ENCODE measurements at places on chromosomes 7 and 10.

- H3K36me3 ChIP-seq: no peaks in the 10 kb centered on the region
- DNase-seq: no peak
- no peak overlapping the region for H3K27ac ChIP-seq
- H3K27me3 ChIP-seq: peaks cover 7% of the 10 kb centered on the region
Measured at GRCh38 chr10:8174762-8175161, 120.3 kb downstream of the GATA3 start.

DNA sequence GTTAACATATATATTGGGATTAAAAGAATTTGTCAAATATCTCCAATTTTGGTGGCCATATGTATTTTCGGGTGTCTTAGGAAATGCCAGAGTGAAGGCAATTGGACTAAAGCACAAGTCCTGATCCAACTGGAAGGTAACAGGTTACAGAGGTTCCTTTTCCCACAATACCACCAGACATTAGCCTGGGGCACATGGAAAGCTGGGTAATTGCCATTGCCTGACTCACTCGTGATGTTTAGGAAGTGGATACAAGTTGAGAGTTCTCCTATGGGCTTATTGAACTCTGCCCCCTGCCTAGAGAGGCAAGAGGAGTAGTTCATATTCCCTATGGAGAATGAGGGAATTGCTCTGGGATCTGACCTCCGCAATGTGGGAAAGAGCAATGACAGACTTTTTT, 5.7 kb downstream of the DNAH11 start:
- peaks cover 23% of the 10 kb centered on the region for H3K27me3 ChIP-seq
- H3K36me3 ChIP-seq: no peaks in the 10 kb centered on the region
- H3K4me3 ChIP-seq: no peak overlapping the region
- H3K27ac ChIP-seq: no peak overlapping the region
- peaks cover 5% of the 10 kb centered on the region for H3K4me1 ChIP-seq

DNA sequence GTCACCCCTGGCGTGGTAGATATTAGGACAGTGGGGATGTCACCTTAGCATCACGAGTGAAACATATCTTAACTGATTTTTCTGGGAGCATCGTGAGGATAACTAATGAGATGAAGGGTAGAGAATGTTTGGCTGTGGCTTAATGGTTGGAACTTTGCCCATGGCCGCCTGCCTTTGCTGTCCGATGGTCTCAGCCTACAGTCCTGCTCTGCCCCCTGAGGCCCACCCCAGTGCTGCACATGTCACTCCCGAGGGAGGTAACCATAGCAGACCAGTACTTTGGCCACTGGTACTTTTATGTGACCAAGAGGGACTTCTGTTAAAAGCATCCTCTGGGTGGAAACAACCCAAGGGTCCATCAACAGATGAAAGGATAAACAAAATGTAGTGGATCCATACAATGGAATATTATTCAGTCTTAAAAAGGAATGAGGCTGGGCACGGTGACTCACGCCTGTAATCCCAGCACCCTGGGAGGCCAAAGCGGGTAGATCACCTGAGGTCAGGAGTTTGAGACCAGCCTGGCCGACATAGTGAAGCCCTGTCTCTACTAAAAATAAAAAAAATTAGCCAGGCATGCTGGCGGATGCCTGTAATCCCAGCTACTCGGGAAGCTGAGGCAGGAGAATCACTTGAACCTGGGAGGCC, 58.4 kb downstream of the TACR2 start:
- H3K4me1 ChIP-seq: peaks cover 14% of the 10 kb centered on the region
- no peak for DNase-seq
- H3K36me3 ChIP-seq: peaks cover 26% of the 10 kb centered on the region

DNA sequence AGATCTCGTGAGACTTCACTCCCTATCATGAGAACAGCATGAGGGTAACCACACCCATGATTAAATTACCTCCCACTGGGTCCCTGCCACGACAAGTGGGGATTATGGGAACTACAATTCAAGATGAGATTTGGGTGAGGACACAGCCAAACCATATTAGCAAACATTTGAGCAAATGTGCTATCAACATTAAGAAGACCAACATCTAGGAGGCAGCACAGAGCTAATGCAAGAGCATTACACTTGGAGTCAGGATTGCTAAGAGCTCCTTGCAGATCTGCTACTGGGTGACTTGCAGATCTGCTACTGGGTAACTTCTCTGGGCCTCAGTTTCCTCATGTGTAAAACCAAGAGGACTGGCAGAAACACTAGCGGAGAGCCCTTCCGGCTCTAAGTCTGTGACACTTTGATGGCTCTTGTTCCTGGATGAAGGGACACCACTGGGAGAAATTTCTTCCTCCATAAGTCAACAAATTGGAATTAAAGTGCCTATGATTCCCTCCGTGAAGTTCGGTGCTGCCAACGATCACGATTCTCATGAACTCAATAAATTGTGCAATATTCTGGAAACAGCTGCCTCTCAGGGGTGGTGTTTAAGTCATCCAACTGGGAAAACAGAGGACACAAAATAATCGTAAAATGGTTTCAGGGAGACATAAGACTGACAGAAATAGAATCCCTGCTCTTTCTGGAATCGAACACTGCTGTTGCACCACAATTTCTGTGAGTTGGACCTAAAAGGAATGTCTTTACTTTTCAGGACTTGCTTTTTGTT, 115.8 kb upstream of the ITGB1 start:
- DNase-seq: no peak
- no peak overlapping the region for H3K4me3 ChIP-seq
- H3K27me3 ChIP-seq: peaks cover 13% of the 10 kb centered on the region
- H3K4me1 ChIP-seq: no peaks in the 10 kb centered on the region

DNA sequence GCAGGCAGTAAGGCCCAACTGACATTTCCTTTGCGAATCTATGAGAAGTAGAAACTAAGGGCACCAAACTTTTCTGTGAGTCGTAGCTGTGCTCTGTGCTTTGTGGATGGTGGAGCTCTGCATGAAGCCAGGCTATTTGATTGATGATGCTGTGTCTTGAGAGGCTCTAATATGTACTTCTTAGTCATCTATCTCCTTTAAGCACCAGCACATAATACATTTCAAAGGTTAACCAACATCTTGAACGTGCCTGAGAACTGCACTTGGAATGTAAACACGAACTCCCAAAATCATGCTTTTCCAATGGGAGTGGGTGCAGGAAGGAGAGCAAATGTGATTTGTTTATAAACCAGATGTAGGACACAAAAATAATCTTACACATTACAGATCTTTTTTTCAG, 411.6 kb downstream of the PARD3 start:
- no peaks in the 10 kb centered on the region for H3K36me3 ChIP-seq
- DNase-seq: no peak
- no peak overlapping the region for H3K27ac ChIP-seq
- H3K4me1 ChIP-seq: no peaks in the 10 kb centered on the region
- no peaks in the 10 kb centered on the region for H3K27me3 ChIP-seq

DNA sequence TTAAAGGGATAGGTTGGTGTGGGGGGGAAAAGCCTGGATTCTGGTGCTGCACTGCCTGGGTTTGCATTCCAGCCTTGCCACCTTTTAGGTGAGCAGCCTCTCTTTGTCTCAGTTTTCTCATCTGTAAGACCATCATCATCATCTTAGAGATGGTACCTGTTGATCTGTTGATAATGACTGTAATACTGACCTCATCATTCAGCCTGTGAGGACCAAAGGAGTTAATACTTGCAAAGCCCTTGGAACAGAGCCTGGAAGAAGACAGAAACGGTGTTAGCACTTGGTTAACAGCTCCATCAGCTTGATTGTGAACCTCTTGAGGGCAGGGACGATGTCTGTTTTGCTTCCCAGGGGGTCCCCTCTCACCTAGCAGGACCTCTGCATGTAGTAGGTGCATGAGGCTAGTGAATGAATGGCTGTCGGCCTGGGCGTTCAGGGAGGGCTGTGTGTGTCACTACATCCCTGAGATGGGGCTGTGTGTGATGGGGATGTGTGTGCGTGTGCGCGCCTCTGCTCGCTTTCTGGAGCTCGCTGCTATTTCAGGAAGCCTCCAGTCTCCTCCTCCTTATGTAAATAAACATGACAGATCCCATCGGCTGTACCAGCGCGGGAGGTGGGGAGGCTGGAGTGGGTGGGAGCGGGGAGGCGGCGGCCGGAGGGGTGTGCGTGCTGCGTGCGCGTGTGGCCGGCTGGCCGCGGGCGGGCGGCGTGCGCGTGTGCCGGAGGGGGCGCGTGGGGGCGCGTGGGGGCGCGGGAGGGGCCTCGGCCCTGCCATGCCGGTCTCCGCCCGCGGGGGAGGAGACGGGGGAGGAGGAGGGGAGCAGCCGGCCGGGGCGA, 61.2 kb downstream of the NEURL1 start:
- peak overlapping the region; percentile 75 for H3K27ac ChIP-seq
- H3K4me3 ChIP-seq: peak overlapping the region; percentile 68
- H3K36me3 ChIP-seq: no peaks in the 10 kb centered on the region

DNA sequence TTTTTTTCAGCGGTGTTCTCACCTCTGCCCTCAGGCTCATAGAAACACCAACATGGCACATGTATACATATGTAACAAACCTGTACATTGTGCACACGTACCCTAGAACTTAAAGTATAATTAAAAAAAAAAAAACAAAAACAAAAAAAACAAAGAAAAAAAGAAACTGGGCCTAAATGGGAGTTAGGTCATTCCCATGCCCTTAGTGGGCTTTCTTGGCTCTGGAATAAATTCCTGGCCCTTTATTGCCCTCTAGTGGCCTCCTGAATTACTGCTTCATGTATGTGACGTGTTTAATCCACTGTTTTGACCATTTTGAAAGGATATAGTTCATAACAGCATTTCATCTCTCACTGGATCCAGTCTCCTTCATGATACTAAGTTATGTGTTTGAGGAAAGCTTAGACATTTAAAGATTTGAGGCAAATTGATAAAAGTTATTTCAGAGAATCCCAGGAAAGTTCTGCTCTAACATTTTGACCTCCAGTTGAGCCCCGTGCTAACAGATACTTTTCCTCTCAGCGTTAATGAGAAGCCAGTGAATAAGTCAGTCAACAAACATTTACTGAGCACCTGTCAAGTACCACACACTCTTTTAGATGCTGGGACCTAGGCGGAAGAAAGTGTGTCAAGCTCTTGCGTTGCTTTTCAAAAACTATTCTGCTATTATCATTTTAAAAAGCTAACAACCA, 54.7 kb upstream of the SYPL1 start:
- DNase-seq: no peak
- peaks cover 4% of the 10 kb centered on the region for H3K27me3 ChIP-seq
- no peak overlapping the region for H3K27ac ChIP-seq
- H3K4me3 ChIP-seq: no peak overlapping the region

- DNase-seq: no peak
- peak overlapping the region; percentile 6 for H3K27ac ChIP-seq
- H3K4me1 ChIP-seq: peaks cover 35% of the 10 kb centered on the region
- peaks cover 13% of the 10 kb centered on the region for H3K36me3 ChIP-seq
Measured at GRCh38 chr10:102610441-102610887, 33.8 kb upstream of the TRIM8 start.

DNA sequence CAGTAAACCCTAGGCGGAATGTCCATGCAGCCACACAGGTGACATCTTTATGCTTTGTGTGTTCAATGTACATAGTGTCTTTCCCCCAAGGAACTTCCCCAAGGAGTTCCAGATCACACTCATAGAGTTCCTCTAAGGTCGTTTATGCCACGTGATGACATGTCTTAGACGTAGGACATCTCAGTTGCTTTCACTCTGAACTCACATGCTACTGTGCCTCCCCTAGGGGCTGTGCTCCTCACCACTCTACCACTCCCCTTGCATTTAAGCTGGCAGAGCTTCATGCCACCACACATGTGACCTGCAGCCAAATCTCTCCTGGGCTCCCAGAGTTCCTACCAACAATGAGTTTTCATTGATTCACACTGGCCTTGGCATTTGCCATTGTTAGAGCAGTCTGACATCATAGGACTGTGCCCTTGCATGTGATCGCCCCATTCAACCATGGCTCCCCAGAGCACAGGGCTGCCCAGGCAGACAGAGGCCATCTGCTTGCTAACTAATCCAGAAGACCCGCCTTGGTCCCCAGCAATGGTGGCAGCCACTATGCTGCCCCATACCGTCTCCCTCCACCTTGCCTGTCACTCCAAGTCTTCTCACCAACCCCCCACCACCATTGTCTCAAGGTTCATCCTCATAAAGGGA, 95.3 kb upstream of the MACROH2A2 start:
- no peak for DNase-seq
- H3K4me3 ChIP-seq: no peak overlapping the region
- peaks cover 5% of the 10 kb centered on the region for H3K27me3 ChIP-seq
- peaks cover 79% of the 10 kb centered on the region for H3K4me1 ChIP-seq
- H3K36me3 ChIP-seq: no peaks in the 10 kb centered on the region

GRCh38 chr7:148045521-148045920, 545.0 kb upstream of the C7orf33 start:
- H3K36me3 ChIP-seq: no peaks in the 10 kb centered on the region
- no peaks in the 10 kb centered on the region for H3K27me3 ChIP-seq
- no peaks in the 10 kb centered on the region for H3K4me1 ChIP-seq
- no peak overlapping the region for H3K27ac ChIP-seq
- no peak for DNase-seq

GRCh38 chr7:44265728-44266127, 59.7 kb downstream of the CAMK2B start:
- no peaks in the 10 kb centered on the region for H3K27me3 ChIP-seq
- H3K4me1 ChIP-seq: peaks cover 18% of the 10 kb centered on the region

DNA sequence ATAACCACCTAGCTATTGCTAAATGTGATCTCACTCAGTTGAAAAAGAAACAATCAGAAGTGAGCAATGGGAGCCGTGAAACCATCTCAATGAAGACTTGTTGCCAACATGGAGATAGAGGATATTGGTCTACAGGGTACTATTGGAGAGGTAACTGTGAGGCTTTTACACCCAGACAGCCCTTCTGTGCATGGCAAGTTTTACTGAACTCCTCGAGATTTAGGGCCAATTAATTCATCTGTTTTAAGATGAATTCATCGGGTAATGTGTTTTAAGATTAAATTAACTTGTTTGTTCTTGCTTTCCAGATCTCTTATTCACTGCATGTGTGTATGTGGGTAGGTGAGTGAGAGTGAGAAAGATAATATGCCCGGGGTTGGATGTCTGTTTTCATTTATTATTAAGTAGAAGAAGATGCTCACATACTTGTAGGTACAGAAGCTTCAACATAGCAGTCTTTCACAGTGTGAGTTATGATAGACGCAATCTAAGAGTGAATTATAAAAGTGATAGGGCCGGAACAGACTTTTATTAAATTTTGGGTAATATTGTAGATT, 323.8 kb downstream of the EXOC4 start:
- peaks cover 19% of the 10 kb centered on the region for H3K36me3 ChIP-seq
- H3K27me3 ChIP-seq: no peaks in the 10 kb centered on the region
- H3K27ac ChIP-seq: no peak overlapping the region
- H3K4me1 ChIP-seq: no peaks in the 10 kb centered on the region
- H3K4me3 ChIP-seq: no peak overlapping the region

GRCh38 chr7:22672846-22673680, 53.9 kb upstream of the IL6 start:
- H3K4me3 ChIP-seq: peak overlapping the region; percentile 36
- H3K36me3 ChIP-seq: peaks cover 6% of the 10 kb centered on the region

DNA sequence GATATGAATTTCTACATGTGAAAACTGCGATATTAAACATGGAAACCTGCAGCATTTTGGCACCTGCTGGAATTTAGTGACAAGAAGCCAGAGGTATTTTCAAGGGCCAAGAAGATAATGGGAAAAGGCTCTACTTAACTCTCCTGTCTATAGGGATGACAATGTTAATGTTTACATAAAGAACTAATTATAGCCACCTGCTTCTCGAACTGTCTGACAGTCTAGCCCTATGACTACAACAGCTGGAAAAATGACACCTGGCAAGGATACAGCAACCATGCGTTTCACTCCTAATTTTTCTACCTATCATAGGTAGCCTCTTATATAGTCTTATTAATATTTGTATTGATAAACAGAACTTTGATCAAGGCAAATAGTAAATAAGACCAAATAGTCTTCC, 49.6 kb downstream of the MAGI2 start:
- no peaks in the 10 kb centered on the region for H3K27me3 ChIP-seq
- H3K27ac ChIP-seq: no peak overlapping the region
- no peak overlapping the region for H3K4me3 ChIP-seq
- H3K36me3 ChIP-seq: no peaks in the 10 kb centered on the region
- H3K4me1 ChIP-seq: no peaks in the 10 kb centered on the region
- no peak for DNase-seq
